Effector memory CD8-positive, alpha-beta T cell (primary cell): ENCODE measurements at places on chromosomes 2 and 18.

- DNase-seq = no peak
These were observed 742 bp downstream of the RRM2 start for GRCh38 chr2:10123281-10123680.

- no peak for DNase-seq
These were observed 1.3 kb downstream of the ZNF521 start for GRCh38 chr18:25350489-25351251.

GRCh38 chr2:142463047-142463446, 332.2 kb upstream of the LRP1B start:
- no peak for DNase-seq

- DNase-seq = no peak
These were observed 55.7 kb downstream of the CTDP1 start for GRCh38 chr18:79735071-79735980.

- DNase-seq = no peak
These were observed 62.9 kb downstream of the POMC start for GRCh38 chr2:25105336-25106085.

- no peak for DNase-seq
These were observed 140.8 kb downstream of the SEPTIN10 start for GRCh38 chr2:109472974-109473373.

DNA sequence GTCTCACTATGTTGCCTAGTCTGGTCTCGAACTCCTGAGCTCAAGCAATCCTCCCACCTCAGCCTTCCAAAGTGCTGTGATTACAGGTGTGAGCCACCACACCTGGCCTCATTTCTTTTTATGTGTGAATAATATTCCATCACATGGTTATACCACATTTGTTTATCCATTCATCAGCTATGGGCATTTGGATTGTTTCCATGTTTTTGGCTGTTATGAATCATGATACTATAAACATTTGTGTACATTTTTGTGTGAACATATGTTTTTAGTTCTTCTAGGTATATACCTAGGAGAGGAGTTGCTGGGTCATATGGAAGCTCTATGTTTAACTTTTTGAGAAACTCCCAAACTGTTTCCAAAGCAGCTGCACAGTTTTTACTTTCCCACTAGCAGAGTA, 24.4 kb downstream of the PKP4 start:
- no peak for DNase-seq

DNA sequence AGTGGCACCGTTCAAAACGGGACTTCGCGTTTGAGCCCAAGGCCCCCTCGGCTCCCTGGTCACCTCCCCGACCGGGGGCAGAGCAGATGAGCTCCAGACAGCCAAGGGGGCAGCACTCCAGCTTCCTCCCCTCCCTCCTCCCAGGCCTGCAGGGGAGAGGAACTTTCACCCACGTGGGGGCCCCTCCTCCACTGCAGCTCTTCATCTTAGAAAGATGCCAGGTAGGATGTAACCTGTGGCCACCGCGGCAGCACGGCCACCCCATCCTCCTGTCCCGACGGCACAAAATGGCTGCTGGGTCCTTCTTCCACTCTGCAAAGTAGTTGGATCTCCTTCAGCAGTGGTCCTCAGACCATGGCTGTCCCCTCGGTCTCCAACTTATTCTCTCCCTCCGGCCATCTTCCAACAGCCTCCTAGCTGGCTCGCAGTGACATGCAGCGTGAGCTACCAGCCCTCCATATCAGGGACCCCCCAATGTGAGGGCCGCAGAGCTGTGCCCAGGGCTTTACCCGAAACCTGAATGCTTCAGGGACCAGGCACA, 94.5 kb upstream of the ID2 start:
- no peak for DNase-seq

GRCh38 chr2:20443276-20443920, 3.5 kb upstream of the RHOB start:
- peak; percentile 36 for DNase-seq

GRCh38 chr2:164023896-164024295, 288.1 kb upstream of the FIGN start:
- DNase-seq = no peak

DNA sequence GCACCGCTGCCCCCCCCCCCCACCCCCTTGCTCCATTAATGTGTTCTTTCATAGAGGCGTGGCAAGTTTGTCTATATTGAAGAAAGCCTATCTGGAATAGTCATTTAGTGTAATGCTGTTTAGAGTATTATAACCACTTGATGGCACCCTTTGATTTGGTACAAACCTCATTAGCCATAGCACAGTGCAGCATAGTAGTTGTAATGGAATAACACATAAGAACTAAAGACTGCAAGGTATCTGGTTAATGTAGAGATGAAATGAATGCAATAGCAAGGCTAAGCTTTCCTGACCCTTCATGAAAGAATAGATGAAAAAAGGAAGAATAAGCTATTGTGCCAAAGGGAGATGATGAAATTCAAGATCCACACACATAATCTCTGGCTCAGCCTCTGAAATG, 81.9 kb downstream of the EHBP1 start:
- no peak for DNase-seq

DNA sequence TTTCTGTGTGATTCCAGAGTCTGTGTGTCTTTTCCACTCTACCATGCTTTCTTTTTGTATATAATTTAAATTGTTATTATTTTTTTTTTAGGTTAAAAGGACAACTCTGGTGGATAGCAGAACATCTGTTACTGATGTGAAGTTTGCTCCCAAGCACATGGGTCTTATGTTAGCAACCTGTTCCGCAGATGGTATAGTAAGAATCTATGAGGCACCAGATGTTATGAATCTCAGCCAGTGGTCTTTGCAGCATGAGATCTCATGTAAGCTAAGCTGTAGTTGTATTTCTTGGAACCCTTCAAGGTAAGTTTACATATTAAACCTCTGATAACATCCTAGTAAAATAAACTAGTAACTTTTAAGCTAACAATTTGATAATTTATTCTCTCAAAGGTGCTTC, 15.3 kb downstream of the SEH1L start:
- no peak for DNase-seq

GRCh38 chr2:65530547-65531320, 98.3 kb upstream of the SPRED2 start:
- no peak for DNase-seq

DNA sequence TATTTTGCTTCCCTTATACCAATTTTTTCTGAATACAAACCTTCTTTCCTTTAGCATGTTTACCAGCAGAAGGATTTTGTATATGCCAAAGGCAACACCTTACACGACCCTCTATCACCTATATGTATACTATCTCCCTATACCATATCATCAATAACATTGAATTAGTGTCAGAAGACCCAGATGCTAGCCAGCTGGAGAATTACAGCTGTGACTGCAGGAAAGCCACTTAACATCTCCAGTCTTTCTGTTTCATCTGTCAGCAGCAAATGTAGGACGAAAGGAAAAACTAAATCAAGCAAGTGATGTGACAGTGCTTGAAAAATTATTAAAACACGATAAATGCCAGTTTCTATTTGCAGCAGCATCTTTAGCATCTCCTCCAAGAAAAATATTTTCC, 193.7 kb downstream of the STK39 start:
- no peak for DNase-seq

DNA sequence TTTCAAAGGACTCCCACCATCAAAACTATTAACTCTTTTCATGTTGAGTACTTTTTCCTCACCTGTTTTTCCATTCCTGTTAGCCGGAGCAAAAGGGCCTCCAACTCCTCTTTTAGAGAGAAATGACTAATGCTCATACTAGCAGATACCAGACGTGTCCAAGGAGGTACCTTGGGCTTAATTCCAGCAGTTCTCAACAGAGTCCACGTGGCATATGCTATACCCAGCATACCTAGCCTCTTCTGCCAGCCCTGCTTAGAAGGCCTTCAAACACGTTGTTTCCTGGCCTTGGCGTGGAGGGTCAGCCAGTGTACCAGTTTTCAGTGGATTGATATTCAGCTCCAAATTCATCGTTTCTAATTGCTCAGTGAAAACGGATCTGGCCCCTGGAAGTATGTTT, 123.9 kb downstream of the MGAT5 start:
- DNase-seq = no peak

GRCh38 chr2:196248467-196249094, 77.2 kb upstream of the STK17B start:
- no peak for DNase-seq

GRCh38 chr2:26922405-26923188, 47.8 kb upstream of the MAPRE3 start:
- no peak for DNase-seq

DNA sequence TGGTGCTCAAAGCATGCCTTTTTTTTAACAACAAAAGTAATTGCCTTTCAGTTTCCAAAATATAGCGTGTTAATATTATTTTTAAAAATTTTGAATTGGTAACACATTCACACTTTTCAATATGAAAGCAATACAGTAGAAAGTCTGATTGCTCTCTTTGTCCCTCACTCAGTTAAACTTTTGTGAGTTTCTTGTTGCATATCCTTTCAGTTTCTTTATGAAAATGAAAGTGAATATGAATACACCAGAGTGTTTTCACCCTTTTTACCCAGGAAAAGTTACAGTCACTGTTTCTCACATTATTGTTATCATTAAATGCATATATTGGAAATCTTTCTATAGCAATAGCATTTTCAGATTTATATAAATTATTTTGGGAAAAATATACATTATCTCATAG, 377.4 kb upstream of the CRIM1 start:
- DNase-seq = no peak

DNA sequence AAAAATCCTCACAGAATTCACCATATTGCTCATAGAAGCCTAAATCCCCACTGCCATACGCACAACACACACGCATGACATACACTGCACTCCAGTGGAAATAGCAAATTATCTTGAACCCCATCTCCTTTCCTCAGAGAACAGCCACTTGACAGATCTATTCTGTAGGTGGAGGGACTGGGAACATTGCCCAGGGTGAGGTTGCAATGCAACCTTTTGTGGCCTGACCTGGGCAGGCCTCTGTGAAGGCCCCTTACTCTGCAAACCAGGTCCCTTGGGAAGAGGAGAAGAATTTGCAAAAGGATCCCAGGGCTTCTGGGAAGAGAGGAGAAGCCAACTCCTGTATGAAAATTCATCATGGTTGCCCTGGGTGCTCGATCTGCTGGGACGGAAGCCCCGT, 51.9 kb downstream of the SDC1 start:
- no peak for DNase-seq

GRCh38 chr2:100057901-100058261, 84.5 kb downstream of the AFF3 start:
- DNase-seq = no peak

- DNase-seq = no peak
These were observed 29.0 kb downstream of the CCDC195 start for GRCh38 chr2:224687156-224687555.

DNA sequence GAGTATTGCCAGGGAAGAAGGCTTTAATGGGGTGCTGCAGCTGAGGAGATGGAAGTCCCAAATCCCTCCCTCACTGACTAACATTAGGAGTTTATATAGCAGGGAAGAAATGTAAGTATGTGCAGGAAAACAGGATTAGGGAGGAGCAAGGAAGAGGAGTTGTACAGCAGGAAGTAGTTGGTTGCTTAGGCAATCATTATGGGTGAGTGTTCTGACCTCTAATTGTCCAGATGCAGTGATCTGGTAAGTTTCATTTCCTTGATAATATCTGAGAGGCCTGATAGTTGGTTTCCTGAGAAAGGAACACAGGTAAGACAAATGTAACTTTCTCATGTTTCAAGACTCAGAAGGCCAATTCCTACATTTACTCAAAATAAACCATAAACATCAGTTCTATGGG, 331.9 kb upstream of the GULP1 start:
- no peak for DNase-seq

- DNase-seq = no peak
These were observed 16.4 kb upstream of the NFU1 start for GRCh38 chr2:69453475-69454129.

DNA sequence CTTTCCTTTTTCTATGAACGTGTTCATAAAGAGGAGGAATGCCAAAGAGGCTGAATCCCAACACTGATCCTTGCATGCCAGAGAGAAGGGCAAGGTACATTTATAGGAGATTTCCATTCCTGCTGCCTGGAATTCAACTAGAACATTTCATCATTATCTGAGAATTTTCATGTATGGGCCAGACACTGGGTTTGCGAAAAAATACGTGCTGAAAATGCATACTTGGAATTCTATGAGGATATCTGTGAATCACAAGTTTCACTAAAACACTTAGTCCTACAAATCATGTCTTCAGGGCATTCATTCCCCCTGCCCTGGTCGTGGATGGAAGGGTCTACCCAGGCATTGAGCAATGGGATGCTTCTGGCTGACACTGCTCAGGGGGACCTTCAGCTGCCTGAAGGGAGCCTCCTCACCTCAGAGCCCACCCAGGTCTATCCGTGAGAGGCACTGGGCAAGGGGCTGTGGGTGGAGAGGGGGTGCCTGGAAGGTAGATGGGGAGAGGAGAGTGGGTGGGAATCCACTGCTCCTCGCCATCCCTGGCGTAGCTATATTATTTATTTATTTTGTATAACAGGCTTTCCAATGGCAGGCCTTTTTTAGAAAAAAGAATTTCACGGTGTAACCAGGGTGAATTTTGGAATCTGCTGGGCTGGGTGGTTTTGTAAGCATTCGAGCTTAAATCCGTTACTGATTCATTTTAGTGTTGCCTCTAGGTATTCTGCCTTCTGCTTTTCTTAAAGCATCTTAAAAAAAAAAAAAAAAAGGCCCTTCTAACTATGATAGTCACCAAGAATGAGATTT, 560.6 kb upstream of the ID2 start:
- no peak for DNase-seq

GRCh38 chr18:50630895-50631294, 71.0 kb downstream of the MAPK4 start:
- no peak for DNase-seq

DNA sequence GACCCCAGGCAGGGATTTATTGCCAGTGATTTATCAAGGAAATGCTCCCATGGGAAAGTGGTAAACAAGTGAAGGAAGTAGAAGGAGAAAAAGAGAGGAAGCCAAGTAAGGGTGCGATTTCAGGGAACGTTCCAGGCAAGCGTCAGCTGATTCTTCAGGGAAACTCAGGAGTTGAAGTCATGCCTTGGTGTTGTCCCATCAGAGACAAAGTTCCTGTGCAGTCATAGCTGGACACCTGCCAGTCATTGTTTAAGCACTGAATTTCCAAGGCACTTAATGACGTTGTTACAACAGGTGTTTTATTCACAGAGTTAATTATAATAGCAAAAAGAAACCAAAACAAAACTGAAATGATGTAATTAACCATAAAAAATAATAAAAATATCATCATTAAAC, 381.8 kb upstream of the CRIM1 start:
- no peak for DNase-seq

DNA sequence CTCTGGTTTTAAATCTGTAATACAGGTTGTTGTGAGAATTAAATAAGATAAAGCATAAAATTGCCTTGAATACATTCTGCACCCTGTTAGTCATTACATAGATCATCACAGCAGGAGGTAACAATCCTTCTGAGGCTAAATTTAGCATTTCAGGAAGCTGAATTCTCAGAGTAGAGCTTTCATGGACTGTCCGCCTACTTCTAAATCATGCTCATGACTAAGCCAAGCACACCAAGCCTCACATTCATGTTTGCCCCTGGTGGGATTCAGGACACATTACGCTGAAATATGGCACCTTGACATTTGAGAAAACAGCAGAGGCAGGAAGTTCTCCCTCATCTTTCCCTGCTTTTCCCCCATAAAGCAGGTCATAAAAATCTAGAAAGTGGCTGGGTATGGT, 16.6 kb upstream of the PIK3C3 start:
- no peak for DNase-seq
